ENCODE measurements at places on chromosomes 5 and 9.

DNA sequence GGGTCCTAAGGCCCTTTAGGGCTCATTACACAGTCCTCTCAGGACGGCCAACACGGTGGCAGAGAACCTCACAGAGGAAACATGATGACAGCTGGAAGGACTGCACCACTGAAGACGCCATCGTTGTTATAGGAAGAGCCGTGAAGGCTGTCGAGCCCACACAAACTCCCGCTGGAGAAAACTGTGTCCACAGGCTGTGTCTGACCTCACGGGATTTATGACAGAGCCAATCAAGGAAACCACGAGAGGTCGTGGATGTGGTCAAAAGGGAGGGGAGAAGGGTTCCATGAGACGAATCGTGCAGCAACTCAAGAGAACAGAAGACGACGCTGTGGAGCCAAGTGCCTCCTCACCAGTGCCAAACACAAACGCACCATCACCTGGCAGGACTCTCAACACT is 12.2 kb downstream of the QSOX2 start:
- H3K4me1 ChIP-seq = peaks cover 51% of the 10 kb centered on the region
- peak overlapping the region; percentile 73 for H3K27ac ChIP-seq
- DNase-seq = peak; percentile 53
- peaks cover 10% of the 10 kb centered on the region for H3K36me3 ChIP-seq

DNA sequence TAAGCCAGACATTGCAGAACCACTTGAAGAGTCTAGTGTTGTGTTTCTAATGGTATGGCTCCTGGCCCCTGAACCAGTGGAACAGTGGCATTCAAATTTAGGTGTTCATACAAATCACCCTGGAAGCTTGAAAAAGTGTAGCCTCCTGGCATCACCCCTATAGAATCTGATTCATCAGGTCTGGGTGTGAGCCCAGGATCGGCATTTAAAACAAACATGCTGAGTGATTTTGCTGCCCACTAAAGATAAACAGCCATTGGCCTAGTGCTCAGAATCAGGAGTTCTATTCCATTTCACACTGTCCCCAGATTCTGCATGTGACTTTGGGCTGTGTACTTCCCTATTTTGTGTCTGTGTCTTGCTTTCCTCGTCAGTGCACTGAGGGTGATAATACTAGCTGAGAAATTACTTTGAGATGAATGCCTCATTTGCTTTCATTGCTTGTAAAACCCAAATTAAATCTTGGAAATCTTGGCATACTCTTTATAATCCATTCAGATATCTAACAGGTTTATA is 241.5 kb upstream of the CLINT1 start:
- H3K36me3 ChIP-seq = no peaks in the 10 kb centered on the region
- DNase-seq = peak; percentile 30
- H3K4me3 ChIP-seq = no peak overlapping the region
- H3K27me3 ChIP-seq = no peaks in the 10 kb centered on the region
- H3K4me1 ChIP-seq = no peaks in the 10 kb centered on the region

DNA sequence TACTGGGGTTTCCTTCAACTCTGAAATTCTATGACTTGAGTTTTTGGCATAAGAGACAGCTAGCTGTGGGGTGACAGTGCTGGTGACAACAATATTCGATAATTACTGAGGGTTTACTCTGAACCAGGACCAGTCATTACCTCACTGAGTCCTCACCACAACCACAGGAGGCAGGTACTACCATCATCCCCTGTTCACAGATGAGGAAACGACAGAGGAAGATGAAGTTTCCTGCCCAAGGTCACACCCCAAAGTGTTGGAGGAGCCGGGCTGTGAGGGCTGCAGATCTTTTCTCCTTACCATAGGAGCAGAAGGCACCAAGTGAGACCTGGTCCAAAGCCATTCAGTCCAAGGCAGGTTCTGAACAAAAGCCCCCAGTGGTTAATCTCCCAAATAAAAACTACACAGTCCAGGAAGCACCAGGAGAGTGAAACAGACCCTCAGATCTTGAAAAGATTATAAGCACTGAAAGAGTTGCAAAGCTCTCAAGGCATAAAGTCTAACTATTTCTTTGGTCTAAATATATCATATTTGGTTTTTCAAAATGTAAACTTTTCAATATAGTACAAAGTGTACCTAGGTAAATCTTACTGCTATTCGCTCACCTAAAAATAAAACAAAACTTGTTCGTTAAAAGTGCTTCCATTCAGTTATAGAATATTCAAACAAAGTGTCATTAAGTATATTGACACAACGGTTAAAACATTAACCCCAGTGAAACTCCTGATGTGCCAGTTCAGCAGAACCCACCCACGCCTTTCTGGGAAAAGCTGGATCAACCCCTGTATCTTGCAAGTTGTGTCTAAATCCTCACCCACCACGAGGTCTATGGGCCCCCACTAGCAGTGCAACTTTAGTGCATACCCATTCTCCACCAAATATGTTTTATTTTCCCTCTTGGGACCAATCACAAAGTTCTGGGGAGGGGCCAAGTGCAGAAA is 82.6 kb upstream of the EQTN start:
- no peaks in the 10 kb centered on the region for H3K36me3 ChIP-seq
- H3K27ac ChIP-seq = no peak overlapping the region
- H3K4me1 ChIP-seq = no peaks in the 10 kb centered on the region
- H3K4me3 ChIP-seq = no peak overlapping the region
- no peak for DNase-seq

- no peaks in the 10 kb centered on the region for H3K27me3 ChIP-seq
- DNase-seq = no peak
- no peaks in the 10 kb centered on the region for H3K36me3 ChIP-seq
- peaks cover 8% of the 10 kb centered on the region for H3K4me1 ChIP-seq
- no peak overlapping the region for H3K4me3 ChIP-seq
These were observed 43.0 kb upstream of the GNAQ start for GRCh38 chr9:78074385-78075291.

DNA sequence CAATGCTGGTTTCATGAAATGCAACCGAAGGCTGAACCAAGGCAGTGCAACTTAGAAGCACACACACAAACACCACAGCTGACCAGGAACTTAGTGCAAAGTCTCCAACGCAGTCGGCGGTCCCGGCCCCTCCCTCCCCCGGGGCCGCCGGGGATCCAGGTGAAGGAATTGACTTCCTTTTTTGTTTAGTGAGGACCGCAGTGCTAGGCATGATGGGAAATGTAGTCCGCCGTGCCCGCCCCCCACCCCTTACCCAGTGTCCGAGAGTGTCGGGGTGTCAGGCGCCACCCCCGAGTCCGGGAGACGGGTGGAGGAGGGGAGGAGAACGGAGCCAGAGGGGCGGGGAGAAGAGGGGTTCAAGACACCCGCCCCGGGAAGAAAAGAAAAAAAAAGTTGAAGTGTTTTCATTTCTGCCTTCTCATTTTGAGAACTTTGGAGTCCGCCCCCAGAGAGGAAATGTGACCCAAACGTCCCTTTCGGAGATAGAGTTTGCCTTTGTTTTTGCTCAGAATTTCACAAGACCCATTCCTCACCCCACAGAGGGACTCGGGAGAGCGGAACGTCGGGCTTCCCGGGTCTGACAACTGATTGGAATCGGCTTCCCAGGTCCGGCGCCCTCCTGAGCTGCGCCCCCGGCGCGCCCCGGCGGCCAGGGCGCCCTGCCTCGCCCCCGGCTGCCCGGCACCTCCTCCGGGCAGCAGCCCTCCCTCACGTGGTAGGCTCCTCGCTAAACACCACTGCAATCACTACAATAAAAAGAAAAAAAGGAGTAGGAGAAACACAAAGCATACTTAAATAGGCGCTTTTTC is 2.0 kb downstream of the IER5L start:
- DNase-seq = peak; percentile 91
- no peaks in the 10 kb centered on the region for H3K4me1 ChIP-seq
- no peaks in the 10 kb centered on the region for H3K36me3 ChIP-seq
- H3K4me3 ChIP-seq = peak overlapping the region; percentile 50
- no peaks in the 10 kb centered on the region for H3K27me3 ChIP-seq

DNA sequence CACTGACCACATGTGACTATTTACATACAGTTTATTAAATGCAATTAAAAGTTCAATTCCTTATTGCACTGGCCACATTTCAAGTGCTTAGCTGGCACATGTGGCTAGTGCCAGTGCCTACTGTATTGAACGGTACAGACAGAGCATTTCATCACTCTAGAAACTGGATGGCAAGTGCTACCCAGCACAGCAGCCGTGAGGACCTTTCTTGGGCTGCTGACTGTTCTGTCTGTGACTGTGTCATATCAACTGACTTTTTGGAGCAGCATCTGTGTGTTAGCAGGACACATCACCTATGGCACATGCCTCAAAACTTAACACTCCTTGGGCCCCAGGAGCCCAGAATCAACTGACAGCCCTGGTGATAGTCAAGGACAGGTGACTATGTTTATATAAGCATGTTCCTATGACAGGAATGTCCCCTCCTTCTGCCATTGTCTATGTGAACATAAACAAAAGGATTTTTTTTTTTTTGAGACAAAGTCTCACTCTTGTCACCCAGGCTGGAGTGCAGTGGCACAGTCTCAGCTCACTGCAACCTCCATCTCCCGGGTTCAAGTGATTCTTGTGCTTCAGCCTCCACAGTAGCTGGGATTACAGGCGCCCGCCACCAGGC is 8.9 kb downstream of the IRF1 start:
- H3K4me3 ChIP-seq = no peak overlapping the region
- H3K27me3 ChIP-seq = no peaks in the 10 kb centered on the region
- no peak for DNase-seq
- peaks cover 53% of the 10 kb centered on the region for H3K36me3 ChIP-seq

DNA sequence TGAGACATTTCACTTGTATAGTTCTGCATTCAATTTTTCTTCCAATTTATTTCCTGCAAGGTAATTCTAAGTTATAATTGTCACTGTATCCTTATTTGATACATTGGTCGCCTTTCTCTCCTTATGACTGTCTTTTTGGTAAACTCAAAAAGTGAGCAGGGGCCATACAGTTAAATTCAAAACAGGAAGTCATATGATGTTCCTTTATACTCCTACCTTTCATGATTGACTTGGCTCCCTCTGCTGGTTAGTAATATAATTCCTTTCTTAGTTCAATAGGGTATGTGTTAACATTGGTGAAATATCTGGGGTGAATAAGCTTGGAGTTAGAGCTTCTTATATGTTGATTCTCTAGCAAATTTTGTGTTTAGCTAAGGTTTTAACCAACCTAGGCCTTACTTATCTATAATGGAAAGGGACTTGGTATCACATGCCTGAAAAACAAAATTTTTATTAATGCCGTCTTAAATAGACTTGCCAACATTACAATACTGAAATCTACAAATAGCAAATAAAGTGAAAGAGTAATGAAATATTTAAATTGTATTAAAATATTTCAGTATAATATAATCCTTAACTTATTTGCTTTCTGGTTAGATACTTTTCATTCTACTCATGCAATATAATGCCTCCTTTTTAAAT is 6.0 kb upstream of the NIPBL start:
- H3K27ac ChIP-seq = no peak overlapping the region
- peak; percentile 84 for DNase-seq
- H3K27me3 ChIP-seq = no peaks in the 10 kb centered on the region
- peaks cover under 1% of the 10 kb centered on the region for H3K36me3 ChIP-seq
- peaks cover 34% of the 10 kb centered on the region for H3K4me1 ChIP-seq

GRCh38 chr5:44011518-44011917 is 377.7 kb downstream of the FGF10 start:
- H3K36me3 ChIP-seq = no peaks in the 10 kb centered on the region
- no peaks in the 10 kb centered on the region for H3K4me1 ChIP-seq
- H3K27ac ChIP-seq = no peak overlapping the region
- no peak overlapping the region for H3K4me3 ChIP-seq
- DNase-seq = no peak
- no peaks in the 10 kb centered on the region for H3K27me3 ChIP-seq

GRCh38 chr9:76451234-76451633 is 7.7 kb upstream of the GCNT1 start:
- H3K4me1 ChIP-seq = peaks cover 12% of the 10 kb centered on the region
- H3K4me3 ChIP-seq = no peak overlapping the region
- no peak for DNase-seq

DNA sequence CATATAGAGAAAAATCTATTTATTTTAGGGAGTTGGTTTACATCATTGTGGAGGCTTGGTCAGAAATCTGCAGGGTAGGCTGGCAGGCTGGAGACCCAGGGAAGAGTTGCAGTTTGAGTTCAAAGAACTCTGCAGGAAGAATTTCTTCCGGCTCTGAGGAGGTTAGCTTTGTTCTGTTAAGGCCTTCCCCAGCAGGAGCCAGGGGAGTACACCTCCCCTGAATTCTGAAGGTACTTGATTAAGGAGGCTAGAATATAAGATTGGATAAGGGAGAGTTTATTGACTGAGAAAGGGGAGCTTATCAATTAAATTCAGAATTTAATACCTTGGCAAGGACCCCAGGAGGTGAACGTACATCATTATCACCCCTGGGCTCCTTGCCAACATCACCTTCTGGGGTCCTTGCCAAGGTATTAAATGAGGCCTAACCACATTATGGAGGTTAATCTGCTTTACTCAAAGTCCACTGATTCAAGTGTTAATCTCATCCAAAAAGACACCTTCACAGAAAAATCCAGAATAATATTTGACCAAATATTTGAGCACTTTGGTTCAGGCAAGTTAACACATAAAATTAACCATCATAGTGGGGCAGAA is 351.7 kb downstream of the CWC27 start:
- H3K36me3 ChIP-seq = no peaks in the 10 kb centered on the region
- H3K4me3 ChIP-seq = no peak overlapping the region
- H3K27me3 ChIP-seq = no peaks in the 10 kb centered on the region
- DNase-seq = no peak
- no peaks in the 10 kb centered on the region for H3K4me1 ChIP-seq
